Putamen (tissue), 1 donor: ENCODE measurements at places on chromosomes 6 and 20.

DNA sequence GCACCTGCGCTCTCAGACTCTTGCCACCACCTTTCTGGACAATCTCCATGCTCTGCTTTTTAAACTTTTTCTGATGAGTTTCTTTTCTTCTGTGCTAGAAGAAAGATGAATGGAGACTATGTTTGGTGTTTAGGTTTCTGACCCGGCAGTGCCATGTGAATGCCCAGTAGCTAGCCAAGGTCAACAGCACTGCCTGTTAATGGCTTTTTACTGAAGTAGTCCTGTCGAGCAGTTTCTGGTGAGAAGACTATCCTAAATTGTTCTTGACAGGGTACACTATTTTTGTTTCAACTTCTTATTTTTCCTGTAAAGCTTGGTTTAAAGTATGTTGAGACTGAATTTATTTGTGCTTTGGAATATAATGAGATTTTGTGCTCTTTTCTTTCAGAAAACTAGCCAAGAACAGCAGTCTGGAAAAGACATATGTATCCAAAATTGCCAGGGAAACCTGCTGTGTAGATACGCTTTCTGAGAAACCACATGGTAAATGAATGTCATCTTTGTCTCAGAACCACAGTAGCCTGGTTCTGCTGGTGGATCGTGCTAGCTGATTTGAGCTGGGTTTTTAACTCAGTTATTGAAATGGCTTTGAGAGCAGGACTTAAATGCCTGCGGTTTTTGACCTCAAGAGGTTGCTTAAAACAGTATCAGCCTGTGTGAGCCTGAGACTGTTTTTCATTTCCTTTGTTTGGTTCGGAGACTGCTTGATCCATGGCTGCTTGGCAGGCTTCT, 48.1 kb downstream of the KCNS1 start:
- no peak for DNase-seq

GRCh38 chr20:57013741-57014140, 252.7 kb downstream of the BMP7 start:
- DNase-seq = no peak

DNA sequence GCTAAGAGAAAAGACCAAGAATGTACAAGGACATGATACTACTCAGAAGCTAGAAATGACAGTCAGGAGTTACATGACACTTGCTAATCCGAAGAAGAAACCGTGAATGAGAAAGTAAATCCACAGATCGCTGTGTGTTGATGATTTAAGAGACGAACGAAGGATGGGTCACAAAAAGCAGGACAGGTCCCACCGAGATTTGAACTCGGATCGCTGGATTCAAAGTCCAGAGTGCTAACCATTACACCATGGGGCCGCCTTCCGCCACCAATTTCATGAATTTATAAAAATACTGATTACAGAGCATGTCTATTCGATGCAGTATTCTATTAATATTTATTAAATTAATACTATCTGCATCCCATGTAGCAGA, 54.0 kb upstream of the BTN3A2 start:
- DNase-seq = no peak

GRCh38 chr6:142167486-142167885, 20.4 kb downstream of the VTA1 start:
- DNase-seq = no peak

- no peak for DNase-seq
Observed at GRCh38 chr6:34858681-34859080, 29.2 kb downstream of the TAF11 start.

DNA sequence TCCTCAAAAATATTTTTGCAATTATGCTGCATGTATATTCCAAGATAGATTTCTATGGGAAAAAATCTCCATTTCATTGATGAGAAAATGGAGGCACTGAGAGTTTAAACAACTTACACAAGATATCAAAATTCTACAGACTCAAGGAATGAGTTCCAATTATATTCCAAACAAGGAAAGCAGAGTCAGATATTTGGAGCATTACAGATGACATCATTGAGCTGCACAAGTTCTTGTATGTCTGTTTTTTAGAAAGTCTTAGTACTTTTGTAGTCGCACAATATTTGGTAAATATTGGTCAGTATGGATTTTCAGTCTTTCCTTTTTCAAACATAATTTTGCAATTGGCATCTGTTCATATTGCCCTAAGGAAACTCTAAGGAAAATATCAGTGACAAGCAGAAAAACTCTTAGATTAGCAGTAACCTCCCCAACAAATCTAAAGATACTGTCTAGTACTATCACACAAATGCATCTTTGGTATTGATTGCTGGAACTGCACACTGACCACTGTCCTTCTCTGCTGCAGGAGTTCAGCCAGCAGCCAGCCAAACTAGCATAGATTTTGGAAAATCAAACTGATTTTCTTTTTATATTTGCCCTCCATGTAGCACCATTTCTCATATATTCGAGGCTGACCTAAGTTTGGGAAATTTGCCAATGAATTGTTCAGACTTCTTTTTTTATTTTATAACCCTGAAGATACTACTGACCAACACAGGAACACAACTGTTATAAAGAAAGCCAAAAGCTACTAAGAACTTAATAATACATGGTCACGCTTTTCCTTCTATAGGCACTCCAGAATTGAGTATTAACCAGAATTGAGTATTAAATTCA, 51.7 kb upstream of the TBX18 start:
- no peak for DNase-seq
